ENCODE measurements at places on chromosomes 4 and X.
A peak's percentile ranks its signal among the peaks of the same experiment; 100 is the strongest.

GRCh38 chr4:8194306-8195242 lies 4.5 kb upstream of the SH3TC1 start:
- no peak for DNase-seq

DNA sequence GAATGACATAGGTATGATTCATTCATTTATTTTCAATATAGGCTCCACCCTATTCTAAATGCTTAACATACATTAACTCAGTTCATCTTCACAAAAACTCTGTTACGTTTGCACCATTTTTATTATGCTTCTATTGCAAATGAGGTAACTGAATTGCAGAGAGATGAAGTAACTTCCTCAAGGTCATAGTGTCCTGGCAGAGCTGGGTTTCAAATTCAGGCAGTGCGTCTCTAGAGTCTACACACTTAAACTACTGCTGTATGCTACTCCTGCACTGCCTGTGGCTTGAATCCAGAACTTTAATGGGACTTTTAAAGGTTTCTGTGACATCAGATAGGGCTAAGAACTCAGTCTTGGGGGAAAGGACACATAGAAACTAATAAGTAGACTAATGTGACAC lies 413.4 kb downstream of the UBE2NL start:
- DNase-seq, result no peak

DNA sequence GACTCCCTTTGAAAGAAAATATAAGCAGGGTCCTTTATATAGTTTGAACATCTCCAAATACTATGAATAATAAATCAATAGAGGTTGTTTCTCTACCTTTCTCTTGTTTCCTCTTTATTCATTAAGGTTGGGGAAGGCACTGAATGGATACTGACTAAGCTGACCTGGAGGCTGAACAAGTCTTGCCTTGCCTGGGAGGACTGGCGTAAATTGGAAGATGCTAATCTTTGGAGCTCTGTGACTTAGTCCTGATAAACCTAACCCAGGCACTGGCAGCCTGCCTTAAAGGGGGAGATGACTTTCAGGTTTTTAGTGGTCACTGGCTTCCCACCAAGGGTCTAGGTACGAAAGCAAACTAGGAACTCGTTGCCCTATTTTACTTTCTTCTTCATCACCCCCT lies 10.5 kb downstream of the CCDC160 start:
- DNase-seq, result no peak

DNA sequence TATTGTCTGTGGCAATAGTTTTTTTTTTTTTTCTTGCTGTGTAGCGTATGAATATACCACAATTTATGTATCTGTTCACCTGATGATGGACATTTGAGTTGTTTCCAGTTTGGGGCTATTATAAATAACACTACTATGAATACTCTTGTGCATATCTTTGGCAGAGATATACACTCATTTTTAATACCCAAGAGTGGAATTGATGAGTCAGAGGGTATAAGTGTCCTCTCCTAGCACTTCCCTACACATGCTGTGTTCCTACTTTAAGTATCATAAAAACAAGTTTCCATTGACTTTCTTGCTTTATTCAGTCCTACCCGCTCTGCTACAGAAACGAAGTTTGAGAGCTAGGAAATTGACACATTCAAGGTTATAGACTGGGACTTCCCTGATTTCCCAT lies 39.8 kb downstream of the XIAP start:
- no peak for DNase-seq

DNA sequence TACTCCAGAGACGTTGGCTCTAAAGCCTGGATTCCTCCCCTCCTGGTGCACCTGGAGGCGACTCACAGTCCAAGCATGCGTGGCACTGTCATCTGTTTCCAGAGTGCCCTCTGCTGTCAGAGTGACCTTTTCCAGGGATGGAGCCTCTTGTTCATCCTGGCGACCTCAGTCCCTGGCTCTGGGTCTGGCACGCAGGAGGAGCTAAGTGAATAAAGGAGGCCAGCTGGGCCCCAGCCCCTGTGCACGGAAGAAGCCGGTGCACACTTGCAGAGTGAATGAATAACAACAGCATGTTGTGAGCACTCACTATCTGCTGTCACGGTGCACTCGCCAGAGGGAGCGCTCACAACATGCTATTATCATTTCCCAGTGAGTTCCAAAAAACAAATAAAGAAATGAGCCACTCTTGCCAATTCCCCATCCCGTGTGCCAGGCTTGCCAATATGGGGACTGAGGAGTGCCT lies 27.8 kb upstream of the PSAPL1 start:
- peak; percentile 14 for DNase-seq

- DNase-seq, result no peak
Observed at GRCh38 chrX:31237189-31237588, 165.3 kb upstream of the FTHL17 start.

- DNase-seq, result no peak
Observed at GRCh38 chr4:104015680-104016079, 295.9 kb upstream of the TACR3 start.

DNA sequence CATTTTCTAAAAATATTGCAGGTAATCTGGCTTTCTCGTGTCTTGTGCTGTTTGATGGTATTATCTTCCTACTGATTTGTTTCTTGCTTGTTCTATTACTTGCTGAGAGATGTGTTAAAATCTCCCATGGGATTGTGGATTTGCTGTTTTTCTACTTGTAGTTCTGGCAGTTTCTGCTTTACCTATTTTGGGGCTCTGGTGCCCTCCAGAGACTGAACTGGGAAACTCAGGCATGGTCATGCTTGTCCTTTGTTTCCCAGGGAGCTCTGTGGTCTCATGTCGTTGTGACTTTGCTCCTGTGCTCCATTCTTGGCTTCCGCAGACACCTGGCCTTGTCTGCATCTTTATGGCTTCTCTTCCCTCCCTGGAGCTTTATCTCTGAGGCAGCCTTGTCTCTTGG lies 39.5 kb downstream of the NSD2 start:
- peak; percentile 84 for DNase-seq

GRCh38 chr4:152050106-152050505 lies 289.3 kb upstream of the GATB start:
- DNase-seq, result no peak

- DNase-seq, result no peak
Observed at GRCh38 chr4:118082182-118082581, 47.9 kb downstream of the NDST3 start.

GRCh38 chr4:32106767-32107166 lies 1386.6 kb downstream of the PCDH7 start:
- no peak for DNase-seq

GRCh38 chrX:139554376-139554775 lies 23.8 kb downstream of the F9 start:
- DNase-seq, result no peak

DNA sequence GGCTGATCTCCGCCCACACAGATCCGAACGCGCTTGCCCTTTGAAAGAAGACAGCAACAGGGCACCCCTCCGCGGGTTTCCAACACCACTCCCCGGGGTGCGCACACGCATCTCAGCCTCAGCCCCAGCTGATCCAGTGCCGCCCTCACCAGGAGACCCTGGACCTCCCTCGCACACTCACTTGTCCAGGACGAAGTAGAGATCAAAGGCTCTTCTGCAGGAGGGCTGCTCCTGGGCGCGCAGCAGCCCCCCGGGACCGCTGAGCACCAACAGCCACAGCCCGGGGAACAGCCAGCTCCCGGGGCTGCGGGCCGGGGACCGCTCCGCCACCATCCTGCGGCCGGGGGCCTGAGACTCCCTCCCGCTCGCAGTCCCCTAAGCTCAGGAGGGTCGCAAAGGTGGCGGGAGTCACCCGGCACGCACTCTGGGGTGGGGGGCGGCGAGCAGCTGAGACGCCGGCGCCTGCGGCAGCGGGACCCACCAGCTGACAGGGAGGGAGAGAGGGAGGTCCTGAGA lies 743 bp downstream of the ANTXR2 start:
- no peak for DNase-seq

DNA sequence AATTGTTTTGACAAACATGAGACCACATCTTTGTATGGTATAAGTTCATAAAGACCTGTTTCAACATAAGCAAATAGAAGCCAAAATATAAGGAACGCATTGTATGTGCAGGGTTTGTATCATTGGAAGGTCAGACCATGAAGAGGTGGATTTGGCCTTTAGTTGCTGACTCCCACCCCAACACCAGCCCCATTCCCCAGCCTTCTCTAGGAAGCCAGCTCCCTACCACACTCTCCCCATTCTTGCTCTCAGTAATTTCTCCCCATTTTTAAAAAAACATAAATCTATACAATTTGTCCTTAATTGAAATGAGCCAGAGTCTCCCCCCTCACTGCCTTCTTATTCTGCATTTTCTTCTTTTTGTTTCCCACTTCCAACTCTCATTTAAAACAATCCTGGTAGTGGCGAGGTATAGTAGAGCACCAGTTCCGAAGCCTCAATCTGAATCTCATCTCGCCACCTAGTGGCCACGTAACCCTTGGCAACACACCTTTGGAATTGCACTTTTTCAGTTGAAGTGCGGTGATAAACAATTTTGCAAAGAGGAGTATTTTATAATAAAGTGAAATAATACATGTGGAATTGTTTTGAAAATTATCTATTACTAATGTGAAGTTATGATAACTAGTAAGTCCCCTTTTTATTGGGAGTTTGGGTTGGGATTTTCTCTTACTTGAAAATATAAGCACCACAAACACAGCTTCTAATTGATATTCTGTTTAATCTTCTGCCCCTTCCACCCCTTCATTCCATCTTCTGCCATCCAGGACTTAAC lies 126.6 kb downstream of the ASB9 start:
- peak; percentile 57 for DNase-seq

GRCh38 chr4:6942238-6942800 lies 32.7 kb downstream of the TBC1D14 start:
- peak; percentile 89 for DNase-seq

DNA sequence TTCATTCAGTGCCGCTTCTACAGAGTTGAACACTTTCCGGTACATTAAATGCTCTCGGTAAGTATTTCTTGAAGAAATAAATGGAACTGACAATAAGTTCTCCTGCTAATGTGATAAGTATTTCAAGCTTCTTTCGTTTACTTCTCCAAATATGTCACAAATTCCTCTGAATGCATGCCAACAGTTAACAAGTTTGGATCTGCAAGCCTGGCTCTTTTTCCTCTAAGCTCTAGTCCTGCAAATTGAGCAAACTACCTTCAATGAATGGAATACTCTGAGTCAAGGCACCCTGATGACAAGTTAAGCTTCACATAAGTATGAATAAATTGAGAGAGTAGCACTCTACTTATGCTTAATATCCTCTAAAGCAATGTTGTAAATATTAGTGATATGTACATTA lies 403.6 kb downstream of the PDGFC start:
- peak; percentile 43 for DNase-seq

GRCh38 chrX:140701480-140701879 lies 8.1 kb upstream of the LINC00632 start:
- peak; percentile 2 for DNase-seq

DNA sequence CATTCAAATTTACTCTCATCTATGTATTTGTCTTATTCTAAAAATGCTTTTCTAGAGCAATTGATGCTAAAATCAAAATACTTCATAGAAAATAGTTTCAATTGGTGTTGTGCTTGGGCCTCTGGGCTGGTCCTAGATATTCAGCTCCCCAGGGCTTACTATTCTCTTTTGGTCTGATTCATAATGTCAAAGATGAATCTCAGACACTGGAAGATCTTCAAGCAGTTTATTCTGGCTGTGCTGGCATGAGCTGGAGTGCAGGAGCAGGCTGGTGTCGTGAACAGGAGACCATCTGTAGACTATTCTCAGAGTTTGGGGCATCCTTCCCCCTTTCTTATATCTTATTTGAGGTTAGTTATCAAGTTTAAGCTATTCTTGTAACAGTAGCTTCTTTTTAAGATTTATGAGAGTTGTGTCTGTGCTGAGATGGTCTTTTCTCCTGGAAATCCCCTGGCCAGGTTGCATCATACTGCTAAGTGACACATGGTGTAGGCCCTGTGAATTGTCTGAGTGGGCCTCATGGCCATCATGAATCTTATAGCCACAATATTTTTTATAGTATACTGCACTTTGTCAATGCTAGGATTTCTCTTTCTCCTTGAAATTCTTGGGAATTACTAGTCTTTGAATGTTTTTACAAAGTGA lies 1624.0 kb upstream of the IGFBP7 start:
- no peak for DNase-seq

GRCh38 chr4:168854350-168854921 lies 155.6 kb downstream of the CBR4 start:
- DNase-seq, result no peak

GRCh38 chrX:49171752-49172279 lies at the start of gene PLP2:
PLP2 (plus strand) TSS chrX:49171898; CDS start chrX:49172001, 103 bp downstream.
- DNase-seq, result peak; percentile 79

- no peak for DNase-seq
Observed at GRCh38 chr4:3700736-3701135, 65.4 kb upstream of the ADRA2C start.
